ENCODE measurements at places on chromosomes 2 and 18.

DNA sequence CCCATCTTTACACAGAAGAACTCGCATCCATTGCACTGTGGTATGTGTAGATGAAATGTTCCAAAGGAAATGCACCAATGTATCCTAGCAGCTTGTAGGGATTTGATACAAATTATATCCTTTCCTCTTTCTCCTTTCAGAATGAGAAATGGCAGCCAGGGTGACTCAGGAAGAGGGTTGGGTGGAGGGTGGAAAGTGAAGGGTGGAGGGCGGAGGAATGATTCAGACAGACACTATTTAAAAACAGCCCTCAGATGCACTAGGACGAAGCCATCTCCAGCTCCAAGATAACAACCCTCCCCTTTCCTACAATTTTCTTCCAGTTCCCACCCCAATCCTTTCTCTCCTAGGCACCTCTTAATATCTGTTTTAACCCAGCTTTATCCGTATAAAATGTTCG lies 96.2 kb upstream of the STK39 start:
- H3K27me3 ChIP-seq: peaks cover 39% of the 10 kb centered on the region
- no peak for DNase-seq
- H3K4me3 ChIP-seq: no peak overlapping the region

DNA sequence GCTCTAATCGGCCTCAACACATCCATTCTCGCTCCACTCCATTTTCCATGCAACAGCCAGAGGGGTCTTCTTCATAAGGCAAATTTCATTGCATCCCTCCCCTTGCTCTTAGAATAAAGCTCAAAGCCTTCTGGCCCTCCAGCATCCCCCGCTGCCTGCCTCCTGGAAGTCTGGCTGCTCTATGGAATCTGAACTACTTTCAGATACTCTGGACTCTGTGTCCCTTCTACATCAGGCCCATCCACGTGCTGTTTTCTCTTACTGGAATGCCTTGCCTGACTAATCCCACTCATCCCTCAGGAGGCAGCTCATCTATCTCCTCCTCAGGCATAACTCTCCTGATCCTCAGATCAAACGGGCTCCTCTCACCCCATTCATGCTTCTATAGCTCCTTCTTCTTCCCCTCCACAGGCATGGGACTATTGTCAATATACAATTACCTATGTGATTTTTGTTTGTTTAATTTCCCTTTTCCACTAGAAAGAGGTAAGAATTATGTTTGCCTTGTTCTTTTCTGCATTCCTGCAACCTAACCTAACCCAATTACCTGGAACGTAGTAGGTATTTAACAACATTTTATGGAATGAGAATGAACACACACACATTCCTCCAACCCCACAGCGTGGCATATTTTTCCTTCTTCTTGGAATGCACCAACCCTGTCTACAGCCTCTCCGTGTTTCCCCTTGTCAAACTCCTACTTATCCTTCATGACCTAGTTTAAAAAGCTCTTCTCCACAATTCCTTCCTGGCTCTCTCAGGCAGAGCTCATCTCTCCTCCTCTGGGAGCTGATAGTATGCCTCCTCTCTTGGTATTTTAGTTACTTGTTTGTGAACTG lies 49.5 kb downstream of the LBH start:
- H3K36me3 ChIP-seq: no peaks in the 10 kb centered on the region
- DNase-seq: no peak
- peaks cover 12% of the 10 kb centered on the region for H3K27me3 ChIP-seq
- H3K4me3 ChIP-seq: no peak overlapping the region

GRCh38 chr2:63225964-63226686 lies 175.5 kb downstream of the OTX1 start:
- no peaks in the 10 kb centered on the region for H3K27me3 ChIP-seq
- no peak for DNase-seq
- H3K4me3 ChIP-seq: no peak overlapping the region
- H3K4me1 ChIP-seq: no peaks in the 10 kb centered on the region
- H3K36me3 ChIP-seq: no peaks in the 10 kb centered on the region

DNA sequence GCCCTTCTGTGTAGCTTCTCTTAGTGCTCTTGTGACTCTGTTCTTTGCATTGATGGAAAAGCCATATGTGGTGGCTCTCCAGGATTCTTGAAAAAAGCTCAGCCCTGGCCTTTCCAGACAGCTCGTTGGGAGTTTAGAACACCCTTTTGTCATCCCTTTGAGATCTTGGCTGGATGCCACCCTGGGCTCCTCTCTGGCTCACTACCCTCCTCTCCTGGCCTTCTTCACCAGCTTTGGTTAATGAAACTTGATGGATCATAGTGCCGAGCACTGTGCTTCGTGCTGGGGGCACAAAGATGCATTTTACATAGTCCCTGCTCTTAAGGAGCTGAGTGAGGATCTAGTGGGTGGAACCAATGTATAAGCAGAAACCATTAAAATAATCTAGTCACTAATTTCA lies 15.6 kb upstream of the FHOD3 start:
- H3K36me3 ChIP-seq: no peaks in the 10 kb centered on the region
- no peak overlapping the region for H3K27ac ChIP-seq
- H3K4me1 ChIP-seq: no peaks in the 10 kb centered on the region
- DNase-seq: no peak

DNA sequence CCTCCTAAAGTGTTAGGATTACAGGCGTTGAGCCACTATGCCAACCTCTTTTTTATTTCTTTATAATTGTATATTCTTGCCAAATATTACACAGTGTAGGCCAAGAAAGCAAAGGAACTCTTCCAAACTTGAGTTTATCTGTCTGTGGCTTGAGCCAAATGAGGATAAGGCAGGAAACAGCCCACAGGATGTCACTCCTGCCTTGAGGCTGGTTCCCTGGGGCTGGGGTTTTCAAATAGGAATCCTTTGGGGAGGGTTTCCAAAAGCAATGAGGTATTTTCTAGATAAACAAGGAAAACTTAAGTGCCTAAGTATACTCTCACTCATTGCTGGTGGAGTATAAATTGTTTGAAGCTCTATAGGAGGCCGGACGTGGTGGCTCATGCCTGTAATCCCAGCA lies 56.4 kb downstream of the ADCY3 start:
- H3K36me3 ChIP-seq: peaks cover 4% of the 10 kb centered on the region
- no peak overlapping the region for H3K27ac ChIP-seq
- peaks cover 2% of the 10 kb centered on the region for H3K4me1 ChIP-seq

DNA sequence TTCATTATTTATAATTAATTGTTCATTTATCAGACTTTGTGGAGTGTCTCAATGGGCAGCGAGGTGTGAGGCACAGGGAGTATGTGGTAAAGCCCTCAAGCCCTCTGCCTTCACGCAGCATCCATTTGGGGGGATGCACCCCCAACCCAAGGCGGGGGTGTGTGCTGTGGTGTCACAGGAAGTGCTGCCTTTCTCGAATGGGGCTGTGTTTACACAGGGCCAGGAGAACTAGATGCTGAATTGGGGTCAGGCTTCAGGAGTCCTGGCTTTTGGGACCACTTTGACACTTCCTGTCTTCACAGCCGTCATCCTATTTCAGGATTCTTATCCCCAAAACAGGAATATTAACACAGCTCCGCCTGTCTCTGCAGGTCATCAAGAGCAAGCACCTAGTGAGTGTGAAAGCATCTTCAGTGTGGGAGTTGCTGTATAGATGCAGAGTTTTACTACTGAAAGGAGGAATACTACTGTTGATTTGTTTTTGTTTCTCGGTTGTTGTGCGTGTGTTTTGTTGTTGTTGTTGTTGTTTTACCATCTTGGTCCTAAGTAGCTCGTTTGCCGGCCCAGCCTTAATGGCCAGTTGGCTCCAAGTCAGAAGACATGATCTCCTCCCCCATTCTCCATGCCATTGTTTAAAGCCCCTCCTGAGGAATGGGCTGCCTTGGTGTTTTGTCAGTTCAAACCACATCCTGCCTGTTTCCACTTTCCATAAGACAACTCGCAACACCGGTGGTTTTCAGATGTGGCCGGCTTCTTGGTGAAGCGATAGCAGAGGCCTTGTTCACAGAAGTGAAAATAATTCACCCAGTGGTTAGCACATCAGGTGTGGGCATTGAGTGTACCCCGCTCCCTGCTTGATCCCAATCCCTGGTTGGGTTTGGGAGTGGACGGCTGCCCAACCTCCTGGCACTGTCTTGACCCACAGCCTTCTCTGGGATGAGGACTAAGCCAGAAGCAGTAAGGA lies 221.3 kb downstream of the BCL2 start:
- peaks cover 43% of the 10 kb centered on the region for H3K27me3 ChIP-seq
- H3K4me1 ChIP-seq: peaks cover 69% of the 10 kb centered on the region
- peak overlapping the region; percentile 27 for H3K4me3 ChIP-seq
- DNase-seq: peak; percentile 85
- peaks cover 11% of the 10 kb centered on the region for H3K36me3 ChIP-seq

DNA sequence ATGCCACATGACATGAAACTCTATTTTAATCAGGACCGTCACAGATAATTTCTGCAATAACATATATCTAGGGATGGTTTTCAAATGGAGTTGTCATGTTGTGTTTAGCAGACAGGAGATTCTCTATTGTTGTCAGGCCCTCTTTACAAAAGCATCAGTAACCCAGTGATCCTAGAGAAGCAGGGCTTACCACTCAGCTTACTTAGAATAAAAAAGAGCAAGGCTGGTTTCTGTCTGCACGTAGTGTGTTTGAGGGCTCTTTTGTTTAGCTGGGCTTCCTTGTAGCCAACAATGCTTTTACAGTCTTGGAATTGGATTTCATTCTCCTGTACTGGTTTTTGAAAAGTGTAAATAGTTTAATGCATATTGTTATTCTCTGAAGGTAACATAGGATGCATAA lies 210.5 kb upstream of the NRP2 start:
- DNase-seq: no peak
- no peak overlapping the region for H3K27ac ChIP-seq
- no peaks in the 10 kb centered on the region for H3K4me1 ChIP-seq
- no peaks in the 10 kb centered on the region for H3K36me3 ChIP-seq

DNA sequence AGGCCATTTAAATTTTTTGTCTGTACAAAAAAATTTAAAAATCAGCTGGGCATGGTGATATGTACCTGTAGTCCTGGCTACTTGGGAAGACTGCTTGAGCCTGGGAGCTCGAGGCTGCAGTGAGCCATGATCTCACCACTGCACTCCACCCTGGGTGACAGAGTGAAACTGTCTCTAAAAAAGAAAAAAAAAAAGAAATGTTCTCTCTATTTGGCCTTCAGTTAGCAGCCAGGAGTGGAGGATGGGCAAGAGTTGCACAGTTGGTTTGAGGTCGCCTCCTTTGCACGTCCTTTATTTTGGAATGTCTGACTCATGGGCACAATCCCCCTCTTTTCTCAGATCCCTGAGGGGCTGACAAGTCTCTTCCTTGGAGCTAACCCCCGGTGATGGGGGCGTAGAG lies 26.3 kb downstream of the ITM2C start:
- DNase-seq: peak; percentile 8
- H3K4me1 ChIP-seq: peaks cover 19% of the 10 kb centered on the region
- H3K27me3 ChIP-seq: peaks cover 73% of the 10 kb centered on the region
- no peak overlapping the region for H3K27ac ChIP-seq

- no peak overlapping the region for H3K27ac ChIP-seq
- no peak for DNase-seq
- no peaks in the 10 kb centered on the region for H3K27me3 ChIP-seq
- peaks cover 46% of the 10 kb centered on the region for H3K4me1 ChIP-seq
- no peak overlapping the region for H3K4me3 ChIP-seq
These were observed 40.1 kb downstream of the KCTD18 start for GRCh38 chr2:200469708-200470211.

GRCh38 chr2:134722728-134723127 lies 3.9 kb upstream of the TMEM163 start:
- no peaks in the 10 kb centered on the region for H3K36me3 ChIP-seq
- H3K4me1 ChIP-seq: peaks cover under 1% of the 10 kb centered on the region
- H3K27me3 ChIP-seq: peaks cover 65% of the 10 kb centered on the region
- no peak overlapping the region for H3K27ac ChIP-seq
- no peak overlapping the region for H3K4me3 ChIP-seq

- no peaks in the 10 kb centered on the region for H3K4me1 ChIP-seq
- H3K27ac ChIP-seq: no peak overlapping the region
- no peaks in the 10 kb centered on the region for H3K36me3 ChIP-seq
These were observed 353.9 kb upstream of the SPHKAP start for GRCh38 chr2:228535396-228535795.

DNA sequence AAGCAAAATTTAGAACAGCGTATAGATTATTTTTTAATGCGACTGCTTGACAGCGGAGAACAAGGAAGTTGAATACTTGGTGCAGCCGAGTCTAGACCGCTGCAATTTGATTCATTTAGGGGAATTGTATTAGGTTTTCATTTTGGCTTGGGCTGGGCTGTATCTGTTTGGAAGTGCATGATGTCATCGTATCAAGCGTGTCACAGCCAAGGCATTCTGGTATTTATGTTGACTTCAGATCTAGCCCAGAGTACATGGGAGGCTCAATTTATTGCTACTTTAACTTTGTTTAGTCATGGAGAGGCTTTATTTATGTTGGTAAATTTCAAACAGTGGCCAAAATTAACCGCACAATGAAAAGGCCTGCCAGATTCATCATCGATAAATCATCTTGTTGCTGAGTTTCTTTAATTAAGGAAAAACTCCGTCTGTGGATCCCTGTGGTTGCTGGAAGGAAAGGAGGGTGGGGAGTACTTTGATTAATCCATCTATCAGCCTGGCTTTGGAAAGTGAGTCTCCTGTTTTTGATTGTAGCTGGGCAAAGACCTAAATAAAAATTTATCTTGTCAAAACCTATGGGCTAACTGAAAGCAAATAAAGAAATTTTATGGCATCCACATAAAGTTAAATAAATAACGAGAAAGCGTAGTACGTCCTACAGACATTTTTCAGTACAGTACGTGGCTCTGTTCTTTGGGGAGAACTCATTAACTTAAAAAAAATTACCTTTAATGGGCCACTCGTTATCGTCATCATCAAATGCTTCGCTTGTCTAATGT lies 230.4 kb upstream of the SPRED2 start:
- no peak for DNase-seq
- no peaks in the 10 kb centered on the region for H3K4me1 ChIP-seq
- H3K4me3 ChIP-seq: no peak overlapping the region
- H3K36me3 ChIP-seq: no peaks in the 10 kb centered on the region

GRCh38 chr2:182318466-182319220 lies 108.2 kb downstream of the PDE1A start:
- H3K4me3 ChIP-seq: no peak overlapping the region
- H3K4me1 ChIP-seq: no peaks in the 10 kb centered on the region
- H3K27me3 ChIP-seq: no peaks in the 10 kb centered on the region
- no peaks in the 10 kb centered on the region for H3K36me3 ChIP-seq

DNA sequence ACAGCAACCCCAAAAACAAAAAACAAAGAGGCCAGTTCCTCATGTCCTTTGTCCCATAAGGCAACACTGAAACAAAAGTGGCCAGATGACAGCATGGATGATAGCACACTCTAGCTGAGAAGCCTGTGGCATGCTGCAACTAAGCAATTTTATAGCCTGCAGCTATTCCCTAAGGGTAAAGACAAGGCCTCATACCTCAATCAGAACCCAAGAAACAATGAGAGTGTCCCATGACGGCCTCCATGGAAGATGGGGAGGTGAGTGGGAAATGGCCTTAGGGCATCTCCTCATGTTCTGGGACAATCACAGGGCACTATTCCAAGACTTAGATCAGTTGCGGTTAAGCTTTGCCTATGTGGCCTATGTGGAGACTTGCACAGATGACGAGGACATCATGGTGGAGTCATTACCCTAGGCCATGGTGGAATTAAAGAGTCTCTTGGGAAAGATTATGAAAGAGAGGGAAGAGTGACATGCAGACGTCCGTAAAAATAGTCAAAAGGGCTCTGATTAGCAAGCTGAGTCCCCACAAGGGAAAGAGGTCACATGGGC lies 103.1 kb downstream of the INO80D start:
- no peaks in the 10 kb centered on the region for H3K27me3 ChIP-seq
- no peak for DNase-seq
- H3K4me1 ChIP-seq: peaks cover 3% of the 10 kb centered on the region
- H3K36me3 ChIP-seq: no peaks in the 10 kb centered on the region
- no peak overlapping the region for H3K27ac ChIP-seq
- no peak overlapping the region for H3K4me3 ChIP-seq
